Tibial nerve (tissue), 4 donors: ENCODE measurements at places on chromosomes 2 and 18.

DNA sequence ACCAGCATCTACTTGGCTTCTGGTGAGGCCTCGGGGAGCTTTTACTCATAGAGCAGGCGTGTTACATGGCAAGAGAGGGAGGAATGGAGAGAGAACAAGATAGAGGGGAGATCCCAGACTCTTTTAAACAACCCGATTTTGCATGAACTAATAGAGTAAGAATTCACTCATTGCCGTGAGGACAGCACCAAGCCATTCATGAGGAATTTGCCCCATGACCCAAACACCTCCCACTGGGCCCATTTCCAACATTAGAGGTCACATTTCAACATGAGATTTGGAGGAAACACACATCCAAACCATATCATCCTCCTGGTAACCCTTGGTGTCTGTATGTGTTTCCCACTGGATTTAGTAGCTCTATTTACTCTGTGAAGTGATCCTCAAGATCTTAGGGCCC is 249.9 kb upstream of the SP5 start:
- no peak for DNase-seq

DNA sequence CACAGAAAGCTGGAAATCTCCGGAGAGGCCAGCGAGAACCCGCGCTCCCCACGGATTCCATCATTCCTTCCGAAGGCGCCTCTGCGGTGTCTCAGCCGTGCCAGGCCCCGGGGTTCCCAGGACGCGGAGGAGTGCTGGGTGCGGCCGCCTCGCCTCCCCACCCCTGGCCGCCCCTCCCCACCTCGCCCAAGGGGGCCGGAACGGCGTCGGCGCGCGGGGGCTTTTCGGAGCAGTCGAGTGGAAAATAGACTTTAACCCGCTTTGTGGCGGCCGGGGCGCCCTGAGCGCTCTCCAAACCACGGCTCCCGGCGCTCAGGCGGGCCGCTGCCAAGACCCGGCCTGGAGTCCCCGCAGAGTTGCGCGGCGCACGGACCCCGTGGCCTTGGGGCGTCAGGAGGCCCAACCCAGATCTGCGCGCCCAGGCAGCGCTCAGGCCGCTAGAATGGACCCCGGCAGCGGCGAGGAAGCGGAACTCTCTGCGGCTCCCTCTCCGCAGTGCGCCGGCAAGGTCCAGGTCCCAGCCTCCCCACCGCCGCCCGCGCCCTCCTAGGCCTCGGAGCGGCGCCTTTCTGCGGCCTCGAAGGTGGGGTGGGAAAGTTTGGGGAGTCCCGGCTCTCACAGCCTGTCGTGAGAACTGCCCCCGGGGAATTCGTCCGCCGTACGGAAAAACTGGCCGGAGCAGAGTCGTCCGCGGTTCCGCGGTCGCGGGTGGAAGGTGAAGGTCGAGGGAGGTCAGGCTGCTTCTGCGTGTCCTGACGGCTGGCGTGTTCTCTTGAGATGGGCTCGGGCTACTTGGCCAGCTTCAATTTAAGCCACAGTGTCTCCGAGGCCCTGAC is 1.2 kb upstream of the EMX1 start:
- DNase-seq, result no peak

DNA sequence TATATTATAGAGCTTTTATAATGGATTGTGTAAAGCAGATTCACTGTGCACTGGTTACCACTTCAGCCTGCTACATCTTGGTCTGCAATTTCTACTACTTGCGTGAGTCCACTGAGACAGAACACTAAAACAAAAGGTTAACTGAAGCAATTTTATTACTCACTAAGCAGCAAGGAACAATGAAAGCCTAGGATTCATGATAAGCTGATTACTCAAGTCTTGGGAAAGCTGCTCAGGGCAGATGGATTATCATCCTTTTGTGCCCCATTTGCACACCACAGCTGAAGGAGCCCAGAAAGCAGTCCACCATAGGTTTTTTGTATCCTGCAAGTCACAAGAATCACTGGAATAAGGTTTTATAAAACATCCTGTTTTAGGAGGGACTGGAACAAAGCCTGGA is 1215.2 kb upstream of the TMEFF2 start:
- DNase-seq, result no peak

- no peak for DNase-seq
Measured at GRCh38 chr2:71930049-71930681, 217.5 kb downstream of the CYP26B1 start.

- DNase-seq, result no peak
Measured at GRCh38 chr2:20012282-20013125, at the start of gene MATN3. MATN3 (minus strand) TSS chr2:20012668; CDS start chr2:20012631, 37 bp downstream.

DNA sequence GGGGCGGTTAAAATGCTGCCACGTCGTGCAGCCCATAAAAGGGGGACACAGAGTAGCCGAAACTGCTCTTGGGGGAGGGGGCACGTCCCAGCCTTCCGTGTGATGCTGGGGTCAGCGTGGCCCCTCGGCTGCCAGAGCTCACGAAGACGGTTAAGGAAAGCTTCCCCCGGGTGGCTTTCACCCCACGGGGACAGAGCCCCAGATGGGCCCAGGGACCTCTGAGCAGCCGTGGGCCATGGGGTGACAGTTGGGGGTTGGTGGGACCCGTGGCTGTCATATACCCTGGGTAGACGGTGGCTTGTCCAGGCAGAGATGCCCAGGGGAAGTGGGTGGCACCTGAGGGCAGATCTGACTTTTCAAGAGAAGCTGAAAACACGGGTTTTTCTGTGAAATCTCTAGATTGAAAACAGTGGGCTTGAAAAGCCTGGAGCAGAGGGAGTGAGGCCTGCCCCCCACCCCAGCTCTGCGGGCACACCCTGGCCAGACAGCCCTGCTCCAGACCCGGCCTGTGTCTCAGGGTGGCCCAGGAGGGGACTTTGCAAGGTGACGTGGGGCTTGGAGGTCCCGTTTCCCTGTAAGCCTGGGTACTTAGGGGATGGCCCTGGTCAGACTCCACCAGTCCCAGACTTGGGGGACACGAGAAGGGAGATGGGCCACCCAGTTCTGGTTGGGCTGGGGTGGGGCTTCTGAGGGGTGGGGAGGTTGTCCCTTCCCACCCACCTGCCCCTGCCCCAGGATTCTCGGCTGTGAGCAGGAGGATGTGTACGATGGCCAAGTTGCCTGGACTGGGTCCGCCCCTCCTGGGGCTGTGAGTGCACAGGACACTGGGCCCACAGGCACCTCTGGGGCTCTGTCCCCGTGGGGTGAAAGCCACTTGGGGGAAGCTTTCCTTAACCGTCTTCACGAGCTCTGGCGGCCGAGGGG is 652 bp downstream of the NEU4 start:
- DNase-seq, result no peak
